ENCODE measurements at places on chromosomes 16 and 17. TPM values are rescaled to one million over a fixed set of nuclear protein-coding genes. Genes with fewer than 3 reads are reported as not detected.
A peak's percentile ranks its signal among the peaks of the same experiment; 100 is the strongest.

The CBLN1 gene
- total RNA-seq, result not detected

DNA sequence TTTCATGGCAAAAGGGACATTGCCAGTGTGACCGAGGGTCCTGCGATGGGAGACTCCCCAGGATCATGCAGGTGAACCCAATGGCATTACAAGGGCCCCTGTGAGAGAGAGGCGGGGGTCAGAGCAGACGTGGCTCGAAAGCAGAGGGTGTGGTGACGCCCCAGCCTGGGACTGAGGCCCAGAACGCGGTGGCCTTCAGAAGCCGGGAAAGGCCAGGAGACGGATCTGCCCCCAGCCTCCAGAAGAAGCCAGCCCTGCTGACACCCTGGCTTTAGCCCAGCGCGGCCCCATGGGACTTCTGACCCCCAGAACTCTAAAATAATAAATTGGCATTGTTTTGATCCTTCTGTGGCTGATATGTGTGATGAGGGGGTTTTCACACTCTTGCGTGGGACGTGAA, 17.4 kb upstream of the ENPP7 start:
- no peaks in the 10 kb centered on the region for H3K4me1 ChIP-seq
- DNase-seq, result no peak
- no peaks in the 10 kb centered on the region for H3K27me3 ChIP-seq
- no peak overlapping the region for H3K4me3 ChIP-seq
- H3K36me3 ChIP-seq, result no peaks in the 10 kb centered on the region

GRCh38 chr16:56637814-56638750, at the start of gene MT1A:
TSS of gene MT1A (plus strand) at chr16:56638666. CDS start at chr16:56638739, 73 bp downstream.
- peaks cover 32% of the 10 kb centered on the region for H3K4me1 ChIP-seq
- H3K36me3 ChIP-seq, result no peaks in the 10 kb centered on the region
- peaks cover 71% of the 10 kb centered on the region for H3K27me3 ChIP-seq
- no peak within 1 kb of the TSS for H3K27ac ChIP-seq
- no peak for DNase-seq
- peak within 1 kb of the TSS; percentile 78 for H3K4me3 ChIP-seq

The TEDC2 gene
- total RNA-seq, result 41.0 TPM

- no peaks in the 10 kb centered on the region for H3K27me3 ChIP-seq
- no peaks in the 10 kb centered on the region for H3K4me1 ChIP-seq
- H3K4me3 ChIP-seq, result no peak overlapping the region
Measured at GRCh38 chr16:35752773-35753558, 2293.6 kb downstream of the TP53TG3F start.

GRCh38 chr17:43814026-43814425, 18.9 kb downstream of the MPP3 start:
- no peaks in the 10 kb centered on the region for H3K4me1 ChIP-seq
- peaks cover 17% of the 10 kb centered on the region for H3K27me3 ChIP-seq
- no peak overlapping the region for H3K4me3 ChIP-seq
- no peak overlapping the region for H3K27ac ChIP-seq
- DNase-seq, result no peak
- no peaks in the 10 kb centered on the region for H3K36me3 ChIP-seq

The FBXO39 gene
- 0.29 TPM for total RNA-seq

The FZD2 gene
- total RNA-seq, result not detected

The TNK1 gene
- total RNA-seq, result 4.9 TPM

GRCh38 chr17:60151355-60151754, 1.6 kb downstream of the CA4 start:
- DNase-seq, result no peak
- H3K4me1 ChIP-seq, result peaks cover 15% of the 10 kb centered on the region
- no peaks in the 10 kb centered on the region for H3K36me3 ChIP-seq

GRCh38 chr17:47611372-47612350, 38.1 kb upstream of the KPNB1 start:
- no peak overlapping the region for H3K4me3 ChIP-seq
- no peak for DNase-seq
- H3K27me3 ChIP-seq, result no peaks in the 10 kb centered on the region
- peaks cover 22% of the 10 kb centered on the region for H3K36me3 ChIP-seq
- H3K4me1 ChIP-seq, result peaks cover 17% of the 10 kb centered on the region

The GGA2 gene
- 106 TPM for total RNA-seq

The SSTR5 gene
- total RNA-seq, result not detected

DNA sequence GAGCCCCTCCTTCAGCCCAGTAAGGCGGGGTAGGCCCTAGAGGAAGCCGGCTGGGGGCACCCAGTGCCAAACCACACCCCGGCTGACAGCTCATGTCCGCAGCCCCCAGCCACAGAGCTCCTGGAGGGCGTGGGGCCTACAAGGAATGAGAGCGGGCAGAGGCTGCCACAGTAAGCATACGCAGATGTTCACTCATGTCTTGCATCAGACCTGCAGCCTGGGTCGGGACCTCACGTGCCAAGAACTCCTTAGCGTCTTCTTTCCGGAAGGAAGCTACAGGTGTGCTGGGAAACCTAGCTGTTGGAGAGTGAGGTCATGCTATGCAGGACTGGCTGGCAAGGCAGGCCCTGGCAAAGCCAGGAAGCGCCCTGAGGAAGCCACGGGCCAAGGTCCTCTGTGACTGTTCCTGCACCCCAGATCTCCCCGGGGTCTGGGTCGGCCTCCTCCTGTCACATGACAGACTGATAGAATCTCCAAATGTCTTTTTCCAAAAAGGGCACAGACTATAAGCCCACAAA, 1.6 kb downstream of the ZNF598 start:
- no peak for DNase-seq
- peaks cover 26% of the 10 kb centered on the region for H3K4me1 ChIP-seq
- peaks cover 14% of the 10 kb centered on the region for H3K36me3 ChIP-seq
- peak overlapping the region; percentile 86 for H3K27ac ChIP-seq
- no peaks in the 10 kb centered on the region for H3K27me3 ChIP-seq

DNA sequence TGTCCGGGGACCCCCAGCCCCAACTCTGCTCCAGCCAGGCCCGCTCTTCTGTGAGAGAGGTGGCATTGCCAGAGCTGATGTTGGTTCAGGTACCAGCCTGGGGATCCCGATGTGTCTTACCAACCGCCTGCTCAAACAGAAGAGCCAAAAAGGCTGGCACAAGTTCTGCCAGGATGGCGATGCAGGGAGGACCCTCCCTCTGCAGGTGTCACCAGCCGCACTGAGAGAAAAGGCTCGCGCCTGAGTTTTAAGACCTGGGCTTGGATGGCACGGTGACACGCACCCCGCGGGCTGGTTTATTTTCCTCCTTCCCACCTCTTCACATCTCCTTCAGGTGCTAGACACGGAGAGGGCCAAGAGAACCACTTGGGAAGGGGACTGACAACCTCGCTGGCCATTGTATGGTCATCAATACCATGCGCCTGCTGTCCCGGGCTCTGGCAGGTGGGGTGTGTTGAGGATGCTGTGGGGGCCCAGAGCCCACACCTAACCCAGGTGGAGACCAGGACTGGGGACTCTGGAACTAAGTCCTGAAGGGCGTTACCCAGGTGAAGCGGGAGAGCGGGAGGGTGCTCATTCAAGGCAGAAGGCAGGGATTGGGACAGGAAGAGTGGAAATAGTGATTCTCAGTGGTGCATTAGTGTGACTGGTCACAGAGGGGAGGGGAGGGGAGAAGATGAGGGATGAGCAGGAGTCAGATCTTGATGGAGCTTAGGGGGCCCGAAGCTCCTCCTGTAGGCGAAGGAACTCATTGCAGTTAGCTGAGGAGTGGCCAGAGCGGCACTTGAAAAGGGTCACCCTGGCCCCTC, 16.3 kb downstream of the FOXJ1 start:
- H3K4me1 ChIP-seq, result peaks cover 21% of the 10 kb centered on the region
- DNase-seq, result no peak
- peaks cover 3% of the 10 kb centered on the region for H3K27me3 ChIP-seq

DNA sequence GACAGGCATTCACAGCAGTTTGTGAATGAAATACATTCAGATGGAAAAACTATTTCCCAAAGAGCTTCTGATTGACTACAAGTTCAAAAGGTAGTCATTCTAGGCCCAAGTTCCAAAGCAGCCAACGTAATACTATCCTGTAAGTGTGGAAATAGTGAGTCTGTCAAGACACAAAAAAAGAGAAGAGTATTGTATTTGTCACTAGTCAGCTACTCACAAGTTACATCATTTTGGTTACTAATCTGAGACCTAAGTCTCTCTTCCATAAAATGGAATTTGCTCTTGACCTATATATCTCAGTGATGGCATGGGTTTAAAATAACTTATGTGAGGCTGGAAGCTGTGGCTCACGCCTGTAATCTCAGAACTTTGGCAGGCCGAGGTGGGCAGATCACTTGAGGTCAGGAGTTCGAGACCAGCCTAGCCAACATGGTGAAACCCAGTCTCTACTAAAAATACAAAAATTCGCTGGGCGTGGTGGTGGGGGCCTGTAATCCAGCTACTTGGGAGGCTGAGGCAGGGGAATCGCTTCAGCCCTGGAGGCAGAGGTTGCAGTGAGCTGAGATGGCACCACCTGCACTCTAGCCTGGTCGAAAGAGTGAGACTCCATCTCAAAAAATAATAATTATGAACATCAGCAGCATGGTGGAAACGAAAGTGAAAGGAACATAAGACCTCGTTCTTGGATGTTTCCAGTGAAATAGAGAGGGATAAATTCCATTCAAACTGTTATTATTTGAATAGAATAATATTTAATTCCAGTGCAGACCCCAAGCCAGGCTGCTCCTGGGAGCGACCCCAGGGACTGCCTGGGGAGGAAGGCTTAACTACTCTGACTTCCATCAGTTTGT, 2.9 kb downstream of the CMC2 start:
- peak overlapping the region; percentile 100 for H3K4me3 ChIP-seq
- peaks cover 28% of the 10 kb centered on the region for H3K36me3 ChIP-seq
- H3K4me1 ChIP-seq, result peaks cover 64% of the 10 kb centered on the region
- peak overlapping the region; percentile 93 for H3K27ac ChIP-seq
- peaks cover 2% of the 10 kb centered on the region for H3K27me3 ChIP-seq

- no peak for DNase-seq
- H3K4me1 ChIP-seq, result peaks cover 55% of the 10 kb centered on the region
- H3K27me3 ChIP-seq, result no peaks in the 10 kb centered on the region
- H3K27ac ChIP-seq, result peak overlapping the region; percentile 88
- peak overlapping the region; percentile 78 for H3K4me3 ChIP-seq
Measured at GRCh38 chr16:56607675-56608042, 725 bp upstream of the MT2A start.

DNA sequence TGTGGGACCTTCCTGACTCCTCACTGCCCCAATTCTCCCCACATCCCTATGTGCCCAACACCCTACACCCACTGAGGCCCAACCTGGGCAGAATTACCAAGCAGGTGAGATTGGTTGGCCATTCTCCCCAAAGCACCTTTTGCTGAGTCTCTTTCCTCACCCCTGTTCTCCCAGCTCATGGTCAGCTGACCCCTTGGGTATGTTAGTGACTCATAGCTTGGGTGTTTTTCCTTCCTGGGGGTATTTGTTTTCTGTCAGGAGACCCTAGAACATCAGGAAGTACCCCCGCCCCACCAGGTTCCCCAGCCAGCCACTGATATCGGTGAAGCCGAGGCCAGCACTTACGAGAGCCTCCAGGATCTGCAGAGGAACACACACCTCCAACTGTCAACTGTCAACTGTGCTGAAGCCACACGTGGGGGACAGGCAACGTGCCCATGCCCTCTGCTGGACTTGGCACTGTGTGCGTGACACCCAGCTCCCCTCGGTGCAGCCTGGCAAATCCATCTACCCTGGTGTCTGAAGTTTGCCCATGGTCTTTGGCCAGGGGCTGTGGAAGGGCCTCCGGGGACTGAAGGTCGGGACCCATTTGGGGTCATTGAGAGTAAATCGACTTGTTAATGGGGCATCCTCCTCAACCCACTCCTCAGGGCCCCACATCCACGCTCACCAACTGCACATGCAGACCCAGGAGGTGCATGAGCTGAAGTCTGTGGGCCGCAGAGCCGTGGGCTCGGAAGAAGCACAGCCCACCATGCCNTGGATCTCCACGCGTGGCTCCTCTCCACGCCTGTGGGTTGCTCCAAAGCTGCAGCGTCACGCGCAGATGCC, 53.1 kb downstream of the METRNL start:
- H3K4me1 ChIP-seq, result no peaks in the 10 kb centered on the region
- peaks cover 6% of the 10 kb centered on the region for H3K27me3 ChIP-seq
- H3K27ac ChIP-seq, result no peak overlapping the region
- DNase-seq, result no peak

DNA sequence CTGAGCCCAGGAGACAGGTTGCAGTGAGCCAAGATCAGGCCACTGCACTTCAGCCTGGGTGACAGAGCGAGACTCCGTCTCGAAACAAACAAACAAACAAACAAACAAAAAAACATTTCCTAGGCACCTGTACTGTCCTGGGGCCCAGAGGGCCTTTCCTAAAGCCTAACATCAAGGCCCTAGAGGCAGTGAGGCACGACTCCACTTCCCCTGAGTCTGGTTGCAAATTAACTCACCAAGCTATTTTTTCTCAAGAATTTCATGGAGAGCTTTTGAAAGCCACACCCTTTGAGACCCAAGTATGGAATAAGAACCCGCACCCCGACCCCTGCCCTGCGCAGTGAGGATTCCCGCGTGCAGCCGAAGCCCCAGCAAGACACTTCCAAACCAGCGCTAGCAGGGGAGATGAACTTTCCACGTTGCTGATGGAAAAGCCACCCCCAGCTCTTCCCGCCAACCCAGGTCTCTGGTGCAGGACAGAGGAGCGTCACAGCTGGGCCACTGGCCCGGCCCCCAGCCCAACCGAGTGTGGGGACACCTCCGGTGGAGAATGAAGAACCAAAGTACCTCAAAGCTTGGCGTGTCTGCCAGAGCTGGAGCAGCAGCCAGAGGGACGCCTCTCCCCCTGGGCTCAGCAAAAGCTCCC, 1.2 kb downstream of the CHST5 start:
- H3K36me3 ChIP-seq, result no peaks in the 10 kb centered on the region
- no peak for DNase-seq
- H3K4me3 ChIP-seq, result no peak overlapping the region
- H3K27me3 ChIP-seq, result peaks cover 2% of the 10 kb centered on the region
- H3K27ac ChIP-seq, result no peak overlapping the region

The CHRNE gene
- total RNA-seq, result 0.52 TPM

The CTNS gene
- total RNA-seq, result 55.3 TPM

GRCh38 chr17:80774146-80774545, 217.5 kb upstream of the CHMP6 start:
- H3K27me3 ChIP-seq, result no peaks in the 10 kb centered on the region
- no peak for DNase-seq
- peak overlapping the region; percentile 97 for H3K27ac ChIP-seq
- peaks cover 43% of the 10 kb centered on the region for H3K36me3 ChIP-seq
- peaks cover 85% of the 10 kb centered on the region for H3K4me1 ChIP-seq

- H3K36me3 ChIP-seq, result peaks cover 13% of the 10 kb centered on the region
- H3K4me3 ChIP-seq, result no peak overlapping the region
- DNase-seq, result no peak
- no peak overlapping the region for H3K27ac ChIP-seq
Measured at GRCh38 chr17:46117850-46118696, 75.2 kb downstream of the KANSL1 start.

DNA sequence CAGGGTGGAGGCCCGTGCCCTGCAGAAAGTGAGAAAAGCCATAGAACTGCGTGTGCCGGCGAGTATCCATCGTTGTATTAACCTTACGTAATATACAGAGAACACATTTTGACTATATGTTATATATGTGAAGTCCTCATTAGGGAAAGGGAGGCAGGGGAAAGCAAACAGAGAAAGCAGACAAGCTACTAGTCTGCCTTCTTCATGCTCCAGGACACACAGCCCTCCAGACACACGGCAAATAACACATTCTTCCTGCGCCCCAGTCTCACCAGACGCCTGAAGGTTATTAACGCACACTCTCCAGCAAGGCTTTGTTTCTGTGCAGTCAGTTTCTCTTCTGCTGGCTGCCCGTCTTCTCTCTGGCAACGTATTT, 28.8 kb downstream of the PRDM7 start:
- H3K27ac ChIP-seq, result no peak overlapping the region
- no peak overlapping the region for H3K4me3 ChIP-seq
- peaks cover 8% of the 10 kb centered on the region for H3K27me3 ChIP-seq
- no peaks in the 10 kb centered on the region for H3K36me3 ChIP-seq
- no peaks in the 10 kb centered on the region for H3K4me1 ChIP-seq

GRCh38 chr16:13992976-13993375, 73.0 kb downstream of the ERCC4 start:
- DNase-seq, result no peak
- H3K27ac ChIP-seq, result no peak overlapping the region
- peaks cover 4% of the 10 kb centered on the region for H3K4me1 ChIP-seq
- no peaks in the 10 kb centered on the region for H3K36me3 ChIP-seq

The OSBPL7 gene
- total RNA-seq, result 21.6 TPM

The PRSS33 gene
- not detected for total RNA-seq

All from activated T-helper 1 cell treated with anti-CD3 and anti-CD28 coated beads, Interleukin-12 subunit alpha, Interleukin-12 subunit beta, Interleukin-2, Interleukin-4 antibody, amounts not matched to agents 30 ng/mL and 10 ng/mL and 1 ng/mL, durations not matched to agents 14 hours and 24 hours and 36 hours (primary cell).